ENCODE measurements at places on chromosomes 6 and 20.

GRCh38 chr6:169824021-169824420 is 72.6 kb downstream of the ERMARD start:
- DNase-seq = no peak

DNA sequence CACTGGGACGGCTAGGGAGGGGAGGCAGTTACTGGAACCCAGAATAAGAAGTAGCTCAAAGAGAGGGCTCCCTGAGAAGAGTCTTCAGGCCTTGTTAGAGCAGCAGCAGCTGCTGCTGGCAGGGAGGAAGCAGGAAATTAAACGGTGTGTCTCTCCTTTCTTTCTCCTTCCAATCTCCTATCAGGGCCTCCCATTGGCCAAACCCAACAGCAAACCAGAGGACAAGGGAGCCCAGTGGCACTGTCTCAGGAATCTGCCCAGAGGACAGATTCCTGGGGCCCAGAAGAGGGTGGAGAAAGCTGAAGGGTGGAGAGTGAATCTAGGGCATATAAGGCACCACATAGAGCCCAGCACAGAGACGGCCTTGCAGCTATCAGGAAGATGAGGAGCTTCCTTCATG is 10.2 kb downstream of the BTN3A1 start:
- DNase-seq = no peak

DNA sequence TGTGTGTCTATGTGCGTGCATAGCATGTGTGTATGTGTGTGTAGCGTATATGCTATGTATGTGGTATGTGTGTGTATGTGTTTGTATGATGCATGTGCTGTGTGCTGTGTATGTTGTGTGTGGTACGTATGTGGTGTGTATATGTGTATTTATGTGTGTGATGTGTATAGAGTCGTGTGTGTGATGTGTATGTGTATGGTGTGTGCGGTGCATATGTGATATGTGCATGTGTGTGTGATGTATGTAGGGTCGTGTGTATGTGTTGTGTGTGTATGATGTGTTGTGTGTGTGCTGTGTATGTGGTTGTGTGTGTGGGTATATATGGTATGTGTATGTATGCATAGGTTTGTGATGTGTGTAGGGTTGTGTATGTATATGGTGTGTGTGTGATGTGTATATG is 46.6 kb upstream of the TMEM170B start:
- DNase-seq = no peak

- DNase-seq = no peak
These were observed 27.0 kb upstream of the MDGA1 start for GRCh38 chr6:37724530-37725220.

DNA sequence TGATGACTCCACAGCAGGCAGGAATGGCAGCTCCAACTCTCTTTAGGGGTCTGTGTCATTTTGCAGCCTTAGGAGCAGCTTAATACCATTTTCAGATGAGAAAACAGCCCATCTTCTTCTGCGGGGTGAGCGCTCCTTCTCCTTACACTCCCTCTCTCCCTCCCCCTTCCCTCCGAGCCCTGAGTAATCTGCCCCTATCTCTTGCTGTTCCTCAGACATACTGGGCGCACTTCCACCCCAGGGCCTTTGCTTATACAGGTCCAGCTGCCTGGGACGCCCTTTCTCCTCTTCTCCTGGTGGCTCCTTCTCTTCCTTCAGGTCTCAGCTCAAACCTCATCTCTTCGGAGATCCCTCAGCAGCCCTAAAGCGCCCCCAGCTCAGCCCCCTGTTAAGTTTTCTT is 54.8 kb downstream of the SNAI1 start:
- DNase-seq = no peak

GRCh38 chr6:117338567-117338966 is 73.2 kb downstream of the VGLL2 start:
- DNase-seq = no peak

DNA sequence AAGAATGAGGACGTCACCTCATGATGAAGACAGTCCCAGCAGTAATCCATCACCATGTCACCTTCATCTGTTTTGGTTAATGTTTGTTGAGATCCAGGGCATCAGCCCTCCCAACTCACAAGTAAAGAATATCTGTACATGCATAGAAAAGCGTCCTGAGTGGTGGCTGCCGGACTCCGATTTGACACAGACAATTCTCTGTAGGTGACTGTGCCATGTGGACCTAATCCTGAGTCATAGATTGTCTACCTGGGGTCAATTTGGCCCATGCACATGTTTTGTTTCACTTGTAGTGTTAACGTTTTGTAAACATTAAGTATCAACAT is 168.4 kb upstream of the UST start:
- DNase-seq = no peak

- no peak for DNase-seq
These were observed 120.2 kb upstream of the MAP3K4 start for GRCh38 chr6:160871320-160871719.

- DNase-seq = no peak
These were observed 31.1 kb downstream of the EPM2A start for GRCh38 chr6:145704143-145704781.

DNA sequence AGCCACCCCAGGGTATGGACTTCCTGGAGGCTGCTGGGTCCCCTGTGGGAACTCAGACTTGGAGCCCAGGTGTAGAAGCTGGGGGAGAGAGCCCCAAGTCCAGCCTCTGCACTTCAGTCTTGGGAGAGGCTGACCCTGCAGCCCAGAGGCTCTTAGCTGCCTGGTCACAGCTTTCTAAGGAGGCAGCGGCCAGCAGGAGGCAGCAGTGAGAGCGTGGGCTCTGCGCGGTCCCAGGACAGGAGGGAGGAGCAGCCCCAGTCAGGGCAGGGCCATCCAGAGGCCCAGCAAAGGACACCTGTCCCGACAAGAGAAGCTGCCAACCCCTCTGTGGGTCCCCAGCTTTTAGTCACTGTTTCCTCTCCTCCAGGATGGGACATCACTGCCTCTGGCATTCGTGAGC is 9.4 kb downstream of the TREML2 start:
- DNase-seq = no peak

GRCh38 chr6:56984361-56984760 is 29.5 kb downstream of the BEND6 start:
- DNase-seq = no peak

DNA sequence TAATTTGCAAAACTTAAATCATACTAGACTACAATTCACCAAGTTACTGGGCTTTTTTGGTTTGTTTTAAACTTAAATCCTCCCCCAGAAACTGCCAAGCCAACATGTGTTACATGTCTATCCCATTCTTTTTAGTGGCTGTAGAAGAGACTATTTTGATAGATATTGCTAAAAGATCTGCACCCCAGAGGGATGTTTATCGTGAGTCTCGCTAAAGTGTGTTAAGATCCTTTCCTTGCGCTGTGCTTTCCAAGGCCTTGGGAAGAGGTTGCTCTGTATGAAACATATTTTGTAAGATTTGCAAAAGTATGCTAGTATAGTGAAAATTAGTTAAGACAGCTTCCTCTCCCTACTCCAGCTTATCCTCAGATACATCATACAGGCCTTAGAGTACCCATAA is 63.0 kb downstream of the GPX5 start:
- no peak for DNase-seq

GRCh38 chr6:111417181-111417585 is 65.8 kb downstream of the REV3L start:
- no peak for DNase-seq

DNA sequence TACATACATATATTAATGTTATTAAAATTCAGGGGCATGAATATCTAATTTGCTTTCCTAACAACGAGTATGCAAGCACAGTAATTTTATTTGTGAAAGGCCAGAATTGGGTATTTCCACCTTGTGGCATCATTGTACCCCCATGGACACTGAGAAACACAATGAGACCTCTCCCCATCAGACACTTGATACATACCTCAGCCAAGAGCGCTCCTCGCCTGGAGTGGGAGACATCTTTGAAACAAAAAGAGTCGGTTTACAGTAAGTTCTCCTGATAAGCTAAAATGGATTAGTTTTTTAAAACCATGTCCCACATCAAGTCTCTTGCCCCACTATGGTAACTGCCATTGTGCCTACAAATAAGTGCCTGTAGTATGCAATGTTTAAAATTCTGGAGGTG is 2.1 kb downstream of the CNR1 start:
- no peak for DNase-seq

- no peak for DNase-seq
These were observed 263.1 kb downstream of the LRFN2 start for GRCh38 chr6:40323881-40324634.

- no peak for DNase-seq
These were observed 174.0 kb downstream of the BCKDHB start for GRCh38 chr6:80280262-80281010.

DNA sequence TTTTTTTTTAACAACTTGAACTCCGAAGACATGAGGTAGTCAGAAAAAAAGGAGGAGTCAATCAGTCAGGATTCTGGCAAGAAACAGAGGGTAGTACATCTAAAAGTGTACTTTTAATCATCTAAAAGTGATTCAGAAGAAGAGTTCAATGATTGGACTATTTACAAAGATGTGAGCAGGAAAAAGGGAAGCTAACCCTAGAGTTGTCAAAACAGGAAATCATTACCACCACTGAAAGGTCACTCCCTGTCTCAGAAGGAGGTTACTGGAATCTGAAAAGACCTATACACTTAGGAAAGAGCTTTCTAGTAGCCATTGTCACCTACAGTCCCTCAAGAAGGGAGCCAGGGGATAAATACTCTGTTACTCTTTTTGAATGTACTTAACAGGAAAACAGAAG is 16.7 kb upstream of the LMBRD1 start:
- DNase-seq = no peak

- DNase-seq = no peak
These were observed 22.2 kb upstream of the CCN5 start for GRCh38 chr20:44692932-44693480.

- no peak for DNase-seq
These were observed 84.9 kb upstream of the TGM3 start for GRCh38 chr20:2210646-2211552.

DNA sequence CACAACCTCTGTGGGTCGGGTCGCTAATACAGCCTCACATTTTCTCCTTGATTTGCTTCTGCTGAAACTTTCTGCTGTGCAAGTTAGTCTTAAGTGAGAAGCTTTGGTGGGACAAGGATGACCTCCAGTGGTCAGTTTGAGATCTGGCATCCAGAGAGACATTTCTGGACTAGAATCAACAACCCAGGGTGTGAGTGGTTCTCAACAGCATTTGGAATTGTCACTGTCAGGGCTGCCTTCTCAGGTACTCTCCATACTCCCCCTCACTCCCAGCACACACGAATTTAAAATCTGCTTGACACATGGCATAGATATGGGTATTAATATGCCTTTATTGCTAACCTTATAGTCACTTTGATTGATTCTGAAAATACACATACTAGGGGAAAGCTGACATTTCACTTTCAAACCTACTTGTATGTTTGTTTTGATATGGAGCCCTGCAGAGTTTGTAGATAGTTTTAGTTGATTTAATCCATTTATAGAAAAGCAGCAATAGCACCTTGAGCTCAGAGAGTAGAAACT is 13.2 kb downstream of the OTOR start:
- peak; percentile 8 for DNase-seq

- no peak for DNase-seq
These were observed 38.6 kb upstream of the CHRNA4 start for GRCh38 chr20:63399596-63400375.

GRCh38 chr6:125994670-125995488 is 8.5 kb downstream of the TRMT11 start:
- DNase-seq = no peak

- DNase-seq = no peak
These were observed 15.3 kb upstream of the EXOC2 start for GRCh38 chr6:708237-708598.

DNA sequence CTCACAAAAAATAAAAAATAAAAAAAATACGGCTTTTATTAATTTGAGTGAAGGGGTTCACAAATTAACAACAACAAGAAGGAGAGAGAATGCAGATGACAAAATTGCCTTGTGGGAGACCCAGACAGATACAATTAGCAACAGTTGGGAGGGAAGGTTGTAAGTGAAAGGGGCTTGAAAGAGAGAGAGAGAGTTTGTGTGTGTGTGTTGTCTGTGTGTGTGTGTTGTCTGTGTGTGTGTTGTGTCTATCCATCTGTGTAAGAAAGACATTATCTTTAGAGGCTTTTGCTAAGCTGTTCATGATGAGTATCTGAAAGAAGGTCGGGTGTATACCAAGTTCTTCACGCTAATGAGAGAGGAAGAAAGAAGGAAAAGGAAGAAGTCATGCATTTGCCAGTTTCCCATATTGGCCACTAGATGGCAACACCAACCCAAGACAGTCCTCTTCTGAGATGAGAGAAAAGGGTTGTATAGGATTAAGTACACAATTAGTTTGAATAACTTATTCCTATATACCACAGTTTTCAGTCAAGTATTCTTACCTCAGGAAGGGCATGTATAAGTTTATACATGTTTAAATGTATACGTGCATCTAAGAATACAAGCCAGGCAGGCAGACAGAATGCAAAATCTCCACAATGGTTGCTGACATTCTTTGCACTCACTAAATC is 63.7 kb upstream of the CD2AP start:
- DNase-seq = no peak

GRCh38 chr6:20909621-20910020 is 375.4 kb downstream of the CDKAL1 start:
- no peak for DNase-seq

- DNase-seq = no peak
These were observed 115.0 kb downstream of the TSHZ2 start for GRCh38 chr20:53087037-53087777.

DNA sequence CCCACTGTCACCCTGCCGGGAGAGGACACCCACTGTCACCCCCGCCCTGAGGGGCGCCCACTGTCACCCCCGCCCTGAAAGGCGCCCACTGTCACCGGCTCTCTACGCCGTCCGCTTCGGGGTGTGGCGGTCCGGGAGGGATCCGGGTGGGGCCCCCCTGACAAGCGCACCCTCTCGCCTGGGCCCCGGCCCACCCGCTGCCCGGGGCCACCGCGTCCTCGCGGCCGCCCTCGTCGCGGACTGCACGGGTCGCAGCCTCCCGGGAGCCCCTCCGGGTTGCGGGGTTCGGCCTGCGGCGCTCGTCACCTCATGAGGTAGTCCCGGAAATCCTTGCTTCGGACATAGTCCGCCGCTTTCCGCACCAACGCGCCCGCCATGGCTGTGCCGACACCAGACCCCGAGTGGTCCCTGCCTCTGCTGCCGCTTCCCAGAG is 224 bp downstream of the MPC1 start:
- no peak for DNase-seq

GRCh38 chr6:86193821-86194220 is 551.1 kb upstream of the SYNCRIP start:
- DNase-seq = no peak

- DNase-seq = no peak
These were observed 54.4 kb downstream of the PCNA start for GRCh38 chr20:5065166-5065878.

DNA sequence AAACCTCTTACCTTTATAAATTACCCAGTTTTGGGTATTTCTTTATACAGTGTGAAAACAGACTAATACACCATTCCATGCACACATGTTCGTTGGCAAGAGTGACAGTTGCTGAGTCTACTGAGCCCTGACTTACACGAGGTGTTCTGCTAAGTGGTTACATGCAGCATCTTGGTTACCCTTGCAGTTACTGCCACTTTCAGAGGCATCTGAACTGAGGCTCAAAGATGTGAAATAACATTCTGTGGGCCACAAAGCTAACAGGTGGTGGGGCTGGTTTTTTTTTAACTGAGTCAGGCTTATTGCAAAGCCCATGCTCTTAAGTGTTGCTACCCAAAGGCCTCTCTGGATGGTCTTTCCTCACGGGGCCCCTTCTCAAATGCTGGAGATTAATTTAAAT is 54.4 kb upstream of the GTSF1L start:
- no peak for DNase-seq
